ENCODE measurements at places on chromosomes 7 and 10.
A peak's percentile ranks its signal among the peaks of the same experiment; 100 is the strongest.

DNA sequence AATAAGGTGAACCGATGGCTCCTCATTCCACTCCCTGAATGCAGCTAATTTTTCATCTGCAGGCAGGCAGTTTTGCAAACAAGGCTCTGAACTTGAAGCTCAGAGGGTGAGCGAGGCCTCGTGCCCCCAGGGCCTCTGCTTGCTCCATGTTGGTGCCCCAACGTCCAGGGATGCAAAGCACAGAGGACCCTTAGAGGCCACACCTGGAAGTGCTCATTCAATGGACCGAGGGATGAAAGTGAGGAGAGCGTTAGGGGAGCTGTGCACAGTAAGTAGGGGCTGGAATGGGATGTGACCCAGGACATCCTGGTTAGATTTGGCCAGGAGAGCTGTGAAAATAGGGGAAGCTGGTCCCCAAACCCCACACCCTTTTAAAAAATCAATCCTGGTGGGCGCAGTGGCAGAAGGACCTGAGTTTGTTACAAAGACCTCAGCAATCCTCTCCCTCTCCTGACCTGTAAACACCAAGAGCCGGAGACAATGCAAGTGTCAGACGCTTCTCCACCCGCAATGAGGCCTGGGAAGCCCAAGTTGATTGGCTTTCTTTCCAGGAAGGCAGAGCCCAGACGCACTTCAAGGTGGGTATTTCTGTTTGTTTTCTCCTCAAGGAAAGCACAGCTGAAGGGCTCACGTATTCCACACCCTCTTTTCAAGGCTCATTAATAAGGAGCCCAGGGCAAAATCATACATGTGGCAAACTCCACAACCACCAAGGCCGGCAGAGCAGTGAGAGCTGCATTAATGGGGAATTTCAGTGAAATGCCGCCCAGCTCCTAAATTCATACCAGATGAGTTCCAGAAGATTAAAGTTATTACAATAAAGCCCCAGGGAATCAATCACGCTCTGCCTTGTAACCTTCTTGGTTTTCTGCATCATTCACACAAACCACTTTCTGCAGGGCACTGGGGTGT is 14.1 kb upstream of the CXCL12 start:
- no peak for DNase-seq

GRCh38 chr7:48139459-48139858 is 31.8 kb upstream of the ABCA13 start:
- DNase-seq = no peak

DNA sequence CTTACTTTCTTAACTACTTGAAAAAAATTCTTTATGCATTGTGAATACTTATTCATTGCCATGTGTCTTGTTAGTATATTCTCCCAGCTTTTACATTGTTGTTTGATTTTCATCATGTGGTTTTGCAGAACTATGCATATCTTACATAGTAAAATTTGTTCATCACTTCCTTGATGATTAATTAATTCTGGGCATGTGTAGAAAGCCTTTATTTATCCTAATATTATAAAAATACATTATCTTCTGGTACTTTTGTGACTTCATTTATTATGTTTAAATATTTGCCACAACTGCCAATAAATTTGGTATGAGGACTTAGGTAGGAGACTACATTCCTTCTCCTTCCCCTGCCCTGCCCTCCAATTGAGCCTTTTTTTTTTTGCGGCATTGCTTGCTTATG is 166.0 kb upstream of the ZNF32 start:
- DNase-seq = no peak

- no peak for DNase-seq
Measured at GRCh38 chr10:71998119-71998839, 34.1 kb downstream of the CHST3 start.

GRCh38 chr7:372932-373791 is 83.2 kb downstream of the FOXL3 start:
- DNase-seq = no peak

DNA sequence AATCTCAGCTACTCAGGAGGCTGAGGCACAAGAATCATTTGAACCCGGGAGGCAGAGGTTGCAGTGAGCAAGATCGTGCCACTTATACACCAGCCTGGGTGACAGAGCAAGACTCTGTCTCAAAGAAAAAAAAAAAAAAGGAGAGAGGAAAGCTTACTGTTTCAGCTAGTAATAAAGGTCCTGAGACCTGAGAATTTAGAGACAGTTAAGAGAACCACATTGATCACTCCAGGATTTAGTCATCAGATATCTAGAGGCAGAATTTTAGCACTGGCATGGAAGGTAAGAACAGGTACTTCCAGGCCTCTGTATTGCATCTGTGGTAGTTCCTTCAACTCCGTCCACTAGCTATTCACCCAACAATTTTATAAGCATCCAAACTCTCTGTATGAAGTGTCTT is 7.8 kb downstream of the COG5 start:
- DNase-seq = no peak

DNA sequence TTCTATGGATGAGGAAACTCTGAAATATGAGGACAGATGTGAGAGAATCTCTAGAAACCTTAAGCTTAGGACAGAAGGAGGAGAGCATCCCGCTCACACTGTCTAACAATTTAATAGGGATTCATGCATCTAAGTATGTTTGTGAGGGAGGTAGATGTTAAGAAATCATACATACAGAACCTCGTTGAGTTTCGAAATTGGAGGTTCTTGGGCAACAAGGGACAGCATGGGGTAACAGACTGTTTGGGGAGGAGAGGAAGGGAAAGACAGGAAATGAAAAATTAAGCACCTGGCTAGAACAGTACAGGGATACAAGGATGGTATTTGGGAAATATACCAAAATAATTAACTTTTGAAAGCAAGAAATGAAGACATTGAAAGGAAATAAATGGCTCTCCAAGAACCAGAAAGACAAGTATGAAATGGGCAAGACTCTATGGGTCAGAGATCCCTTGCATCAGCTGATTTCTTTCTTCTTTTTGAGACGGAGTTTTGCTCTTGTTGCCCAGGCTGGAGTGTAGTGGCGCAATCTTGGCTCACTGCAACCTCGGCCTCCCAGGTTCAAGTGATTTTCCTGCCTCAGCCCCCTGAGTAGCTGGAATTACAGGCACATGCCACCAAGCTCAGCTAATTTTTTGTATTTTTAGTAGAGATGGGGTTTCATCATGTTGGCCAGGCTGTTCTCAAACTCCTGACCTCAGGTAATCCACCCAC is 207.9 kb downstream of the CTNNA3 start:
- no peak for DNase-seq

- DNase-seq = peak; percentile 25
Measured at GRCh38 chr7:158863611-158864506, 7.5 kb downstream of the DYNC2I1 start.

DNA sequence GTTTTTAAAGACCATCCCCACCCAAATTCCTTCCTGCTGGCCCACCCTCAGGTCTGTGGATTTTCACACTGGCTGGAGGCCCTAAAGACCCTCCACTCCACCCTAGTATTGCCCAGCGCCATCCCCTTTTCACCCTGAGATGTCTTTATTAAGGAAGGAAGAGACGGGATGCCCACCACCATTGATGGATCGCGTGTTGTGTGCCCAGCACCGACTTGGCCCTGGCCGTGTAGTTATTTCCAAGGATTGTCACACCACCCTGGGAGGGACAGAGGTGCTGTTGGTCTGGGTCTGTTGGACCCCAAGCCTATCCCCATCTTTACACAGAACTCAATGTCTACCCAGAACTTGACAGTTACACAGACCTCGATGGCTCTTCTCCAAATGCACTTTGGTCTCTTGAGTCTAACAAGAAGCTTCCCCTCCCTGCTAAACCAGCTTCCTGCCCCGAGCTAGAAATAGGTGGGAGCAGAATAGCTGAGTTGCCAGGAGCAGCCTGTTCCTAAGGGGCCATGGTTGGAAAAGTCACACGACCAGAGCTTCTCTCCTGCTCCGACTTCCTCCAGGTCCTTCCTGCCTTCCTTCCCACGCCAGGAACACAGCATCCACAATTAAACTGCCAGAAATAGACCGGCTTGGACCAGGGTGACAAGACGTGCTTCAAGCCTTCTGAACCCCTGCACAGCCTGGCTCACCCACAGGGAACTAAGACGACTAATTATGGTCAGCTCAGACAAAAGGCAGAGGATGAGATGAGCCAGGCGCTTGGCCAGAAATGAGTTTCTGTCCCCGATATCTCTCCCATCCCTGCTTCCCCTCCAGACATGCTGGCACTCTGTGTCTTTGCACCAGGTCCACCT is 139.5 kb upstream of the CHST15 start:
- no peak for DNase-seq

GRCh38 chr10:77409697-77410471 is 227.7 kb downstream of the KCNMA1 start:
- DNase-seq = peak; percentile 95

GRCh38 chr10:89580243-89580642 is 44.8 kb upstream of the SLC16A12 start:
- DNase-seq = no peak

DNA sequence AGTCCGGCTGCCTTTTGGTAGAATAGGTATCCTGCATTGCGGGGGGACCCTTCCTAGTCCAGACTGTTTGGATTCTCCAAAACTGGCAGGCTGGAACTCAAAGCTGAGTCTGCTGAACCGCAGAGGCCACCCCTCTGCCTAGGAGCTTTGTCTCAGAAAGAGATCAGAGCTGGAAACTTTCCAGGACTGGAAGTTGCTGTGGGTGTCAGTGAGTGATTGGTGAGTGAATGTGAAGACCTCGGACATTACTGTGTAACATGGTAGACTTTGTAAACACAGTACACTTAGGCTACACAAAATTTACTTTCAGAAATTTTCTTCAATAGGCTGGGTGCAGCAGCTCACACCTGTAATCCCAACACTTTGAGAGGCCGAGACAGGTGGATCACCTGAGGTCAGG is 103.8 kb downstream of the DNAJC1 start:
- no peak for DNase-seq

DNA sequence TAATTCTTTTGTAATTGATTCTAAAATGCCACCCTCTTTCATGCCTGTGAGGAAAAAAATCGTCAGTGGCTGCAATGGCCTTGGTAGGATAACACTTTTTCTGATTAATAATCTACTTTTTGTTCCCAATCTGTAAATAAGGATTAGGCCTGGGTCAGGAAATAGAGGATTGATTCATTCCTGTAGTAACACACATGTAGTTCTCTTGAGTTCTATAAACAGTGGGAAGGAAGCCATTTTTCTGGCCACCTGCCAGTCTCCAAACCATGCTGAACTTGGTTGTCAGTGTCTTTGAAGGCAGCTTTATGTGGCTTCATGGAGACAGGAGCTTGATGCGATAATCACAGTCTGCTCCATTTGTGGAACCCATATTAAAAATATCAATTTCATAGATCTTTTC is 169.3 kb upstream of the NFE2L3 start:
- DNase-seq = no peak

- DNase-seq = no peak
Measured at GRCh38 chr10:104122225-104123107, 495 bp downstream of the SFR1 start.

- DNase-seq = no peak
Measured at GRCh38 chr10:59805014-59805413, 51.8 kb upstream of the MRLN start.
